ENCODE measurements at places on chromosomes 16 and 17. TPM values are rescaled to one million over a fixed set of nuclear protein-coding genes. Genes with fewer than 3 reads are reported as not detected.

Gene CARD14
- total RNA-seq: 0.17 TPM

Gene MAFG
- total RNA-seq: 18.0 TPM

Gene PRSS53
- 1.0 TPM for total RNA-seq

Gene NPIPA7
- 1.7 TPM for total RNA-seq

Gene TPPP3
- 3.8 TPM for total RNA-seq

Gene FOXJ1
- not detected for total RNA-seq

Gene CACNG5
- not detected for total RNA-seq

Gene OR2C1
- 0.17 TPM for total RNA-seq

Gene ZNF750
- total RNA-seq: not detected

Gene TMEM204
- 10.3 TPM for total RNA-seq

Gene KRTAP2-1
- total RNA-seq: not detected

Gene CDRT15L2
- total RNA-seq: not detected

Gene CCL18
- not detected for total RNA-seq

Gene LITAF
- total RNA-seq: 79.6 TPM

Gene C16orf54
- total RNA-seq: not detected

Gene CCDC43
- total RNA-seq: 35.2 TPM

Gene ARHGAP44
- 1.7 TPM for total RNA-seq

Gene KRTAP4-4
- total RNA-seq: not detected

Gene RCVRN
- not detected for total RNA-seq

Gene LRRC45
- 10.0 TPM for total RNA-seq

Gene MYLK3
- total RNA-seq: 0.26 TPM

Gene NPB
- 0.51 TPM for total RNA-seq

Gene CACNG4
- total RNA-seq: not detected

Gene PLCG2
- total RNA-seq: 0.77 TPM

Gene ZNF319
- total RNA-seq: 4.1 TPM

Gene GRAPL
- under 0.01 TPM for total RNA-seq

Gene NPIPA5
- 3.1 TPM for total RNA-seq

Gene STXBP4
- total RNA-seq: 5.6 TPM

Gene CHP2
- total RNA-seq: not detected

Gene KRT25
- not detected for total RNA-seq

Gene MATCAP1
- 28.4 TPM for total RNA-seq

Gene C1QTNF1
- total RNA-seq: 45.2 TPM

Gene KCNJ2
- total RNA-seq: 48.1 TPM

Gene GJD3
- 3.9 TPM for total RNA-seq

Gene VKORC1
- 118 TPM for total RNA-seq

Gene SMIM22
- not detected for total RNA-seq

Gene KRT40
- not detected for total RNA-seq

Gene KRTAP9-8
- not detected for total RNA-seq

Gene SLC6A2
- total RNA-seq: not detected

Gene EME1
- total RNA-seq: 0.51 TPM

Gene KRTAP2-2
- total RNA-seq: not detected

Gene ITGA2B
- total RNA-seq: 0.26 TPM

Gene SPATA22
- total RNA-seq: 0.17 TPM

Gene CCL17
- total RNA-seq: not detected

Gene SCGB1C2
- not detected for total RNA-seq

Gene PRSS36
- 0.17 TPM for total RNA-seq

Gene ABCA8
- 47.2 TPM for total RNA-seq
